ENCODE measurements at places on chromosomes 3 and 15. TPM values are rescaled to one million over a fixed set of nuclear protein-coding genes. Genes with fewer than 3 reads are reported as not detected.

The CPEB1 gene
- 8.1 TPM for total RNA-seq

The COLQ gene
- total RNA-seq, result 9.8 TPM

The GPR62 gene
- not detected for total RNA-seq

The GPR27 gene
- total RNA-seq, result not detected

The LSMEM2 gene
- total RNA-seq, result not detected

The RSRC1 gene
- 28.9 TPM for total RNA-seq

The RCN2 gene
- total RNA-seq, result 51.3 TPM

The TRIM42 gene
- total RNA-seq, result not detected

The DPPA2 gene
- not detected for total RNA-seq

The APOD gene
- 5.5 TPM for total RNA-seq

The TIGIT gene
- not detected for total RNA-seq

The GOLGA8K gene
- not detected for total RNA-seq

The CELF6 gene
- total RNA-seq, result not detected

The DUOX2 gene
- total RNA-seq, result not detected

The FYCO1 gene
- 11.3 TPM for total RNA-seq

The SEMA6D gene
- total RNA-seq, result 2.9 TPM

The TM4SF18 gene
- not detected for total RNA-seq

The GXYLT2 gene
- 11.7 TPM for total RNA-seq

The XXYLT1 gene
- total RNA-seq, result 14.1 TPM

The DCLK3 gene
- not detected for total RNA-seq

The THRB gene
- total RNA-seq, result 7.3 TPM

The TMEM44 gene
- 12.6 TPM for total RNA-seq

The METTL6 gene
- total RNA-seq, result 26.8 TPM

The TGFBR2 gene
- 113 TPM for total RNA-seq

The SERPINI2 gene
- not detected for total RNA-seq

The PLCD1 gene
- 22.9 TPM for total RNA-seq
